Stimulated activated CD4-positive, alpha-beta T cell treated with anti-CD3 and anti-CD28 coated beads, Interleukin-2, amount 100 ng/mL, for 48 hours (primary cell): ENCODE measurements at places on chromosomes 11 and 22.

- DNase-seq, result no peak
Measured at GRCh38 chr22:39489094-39490068, 12.7 kb upstream of the MIEF1 start.

GRCh38 chr11:114052160-114052559 is 7.4 kb upstream of the ZBTB16 start:
- no peak for DNase-seq

GRCh38 chr11:68383976-68384501 is 71.6 kb downstream of the LRP5 start:
- peak; percentile 74 for DNase-seq

DNA sequence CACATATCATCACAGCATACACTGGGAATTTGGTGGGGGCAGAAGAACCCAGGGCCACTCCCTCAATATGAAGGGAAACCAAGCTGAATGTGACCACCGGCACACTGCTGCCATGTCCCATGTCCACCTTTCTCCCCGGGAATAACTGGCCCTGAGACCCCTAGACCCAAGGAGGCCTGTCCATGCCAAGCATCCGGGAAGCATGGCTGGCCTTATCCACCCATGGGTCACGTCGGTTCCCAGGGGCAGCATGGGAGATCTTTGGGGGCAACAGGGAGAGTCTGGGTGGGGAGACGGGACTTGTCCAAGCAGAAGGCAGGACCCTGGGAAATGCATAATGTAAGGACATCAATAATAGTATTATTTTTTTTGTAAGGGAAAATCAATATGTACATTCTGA is 10.4 kb upstream of the MIEF1 start:
- no peak for DNase-seq

DNA sequence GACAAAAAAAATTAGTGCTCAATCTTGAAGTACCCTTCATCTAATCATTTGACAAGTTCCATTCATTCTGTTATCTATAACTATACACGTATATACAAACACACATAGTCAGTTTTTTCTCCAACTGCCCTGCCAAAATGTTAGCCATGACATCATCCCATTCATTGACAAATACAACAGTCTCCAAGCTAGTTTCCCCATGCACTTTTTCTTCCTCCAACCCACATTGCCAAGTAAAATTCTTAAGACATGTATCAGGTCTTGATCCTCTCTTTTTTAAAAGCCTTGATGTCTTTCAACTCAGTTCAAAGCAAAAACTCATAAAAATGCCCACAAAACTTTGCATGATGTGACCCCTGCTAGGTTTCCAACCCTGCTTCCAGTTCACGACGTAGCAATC is 58.1 kb downstream of the DDI1 start:
- DNase-seq, result no peak

- DNase-seq, result no peak
Measured at GRCh38 chr11:18697576-18697975, 1.0 kb upstream of the TMEM86A start.

DNA sequence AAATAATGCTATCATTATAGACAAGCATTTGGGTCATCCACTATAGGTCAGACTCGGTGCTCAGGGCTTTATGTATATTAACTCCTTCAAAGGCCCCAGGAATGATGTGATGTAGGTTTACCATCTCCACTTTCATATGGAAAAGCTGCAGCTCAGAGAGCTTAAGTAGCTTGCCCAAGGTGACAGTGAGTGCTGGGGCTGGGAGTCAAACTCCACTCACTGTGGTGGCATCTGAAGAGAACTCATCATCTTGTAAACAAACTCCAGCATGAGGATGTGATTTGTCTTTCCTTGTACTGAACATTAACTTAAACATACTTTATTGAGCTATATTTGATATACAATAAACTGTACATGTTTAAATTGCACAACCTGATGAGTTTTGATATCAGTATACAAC is 25.4 kb downstream of the TENM4 start:
- DNase-seq, result no peak

DNA sequence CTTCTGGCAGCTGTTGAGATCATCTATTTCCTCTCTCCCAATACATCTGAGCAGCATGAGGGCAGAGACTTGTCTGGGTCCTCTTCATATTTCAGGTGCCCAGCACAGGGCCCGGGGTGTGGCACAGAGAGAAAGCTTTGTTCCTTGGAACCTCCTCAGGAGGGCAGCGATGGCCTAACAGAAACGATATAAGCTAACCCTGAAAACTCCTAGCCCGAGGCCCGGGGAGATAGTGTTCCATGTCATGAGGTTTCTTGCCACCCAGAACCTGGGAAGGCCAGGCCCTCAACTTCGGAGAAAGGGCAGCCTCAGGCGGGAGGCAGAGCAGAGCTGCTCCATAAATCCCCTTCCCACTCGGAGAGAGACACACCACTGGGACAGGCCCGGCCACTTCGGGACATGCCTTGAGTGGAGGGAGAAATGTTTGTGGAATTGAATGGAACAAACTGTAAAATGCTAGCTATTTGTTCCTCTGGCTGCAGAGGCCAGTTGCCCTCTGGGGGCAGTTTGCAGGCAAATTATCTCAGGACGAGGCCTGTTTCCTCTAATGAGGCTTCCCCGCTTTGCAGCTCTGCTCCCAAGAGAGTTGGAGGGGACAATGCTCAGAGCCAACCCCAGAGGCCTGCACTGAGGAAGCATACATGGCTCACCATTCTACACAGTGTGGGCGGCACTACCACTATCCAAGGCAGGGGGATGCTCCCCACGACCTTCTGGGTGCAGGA is 11.6 kb downstream of the ARRB1 start:
- DNase-seq, result no peak

- no peak for DNase-seq
Measured at GRCh38 chr11:120001178-120002090, 136.5 kb downstream of the TRIM29 start.

DNA sequence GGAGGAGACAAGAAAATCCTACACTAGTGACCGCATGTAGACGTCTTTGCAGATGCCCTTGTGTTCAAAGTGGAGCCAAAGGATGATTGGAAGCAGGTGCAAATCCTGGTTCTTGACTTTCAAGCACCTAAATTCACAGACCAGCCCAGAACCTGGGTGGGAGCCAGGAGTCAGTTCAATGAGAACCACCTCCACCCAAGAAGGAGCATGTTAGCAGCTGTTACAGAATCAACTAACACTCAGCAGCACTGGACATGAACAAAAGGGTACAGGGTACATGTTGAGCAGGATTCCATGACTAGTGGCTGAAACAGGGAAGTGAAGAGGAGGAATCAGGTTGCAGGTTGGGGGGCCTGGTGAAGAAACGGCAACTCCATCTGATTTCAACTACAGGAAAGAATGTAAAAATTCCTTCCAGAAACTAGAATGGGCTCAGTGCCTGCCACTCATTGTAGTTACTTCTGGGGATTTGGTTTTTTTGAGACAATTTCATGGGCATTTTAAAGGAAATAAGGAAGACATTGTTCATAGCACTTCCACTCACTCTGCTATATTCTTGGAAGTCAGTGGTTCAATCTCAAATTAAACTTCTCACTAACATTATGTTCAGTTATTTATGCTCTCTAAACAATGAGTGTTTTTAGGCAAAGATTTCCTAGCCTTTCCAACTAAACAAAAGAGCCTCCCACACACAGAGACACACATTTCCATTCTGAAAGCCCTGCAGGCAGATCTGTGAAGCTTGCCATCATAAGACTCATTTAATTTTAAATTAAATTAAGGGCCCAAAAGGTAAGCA is 173.3 kb downstream of the CADM1 start:
- DNase-seq, result no peak

DNA sequence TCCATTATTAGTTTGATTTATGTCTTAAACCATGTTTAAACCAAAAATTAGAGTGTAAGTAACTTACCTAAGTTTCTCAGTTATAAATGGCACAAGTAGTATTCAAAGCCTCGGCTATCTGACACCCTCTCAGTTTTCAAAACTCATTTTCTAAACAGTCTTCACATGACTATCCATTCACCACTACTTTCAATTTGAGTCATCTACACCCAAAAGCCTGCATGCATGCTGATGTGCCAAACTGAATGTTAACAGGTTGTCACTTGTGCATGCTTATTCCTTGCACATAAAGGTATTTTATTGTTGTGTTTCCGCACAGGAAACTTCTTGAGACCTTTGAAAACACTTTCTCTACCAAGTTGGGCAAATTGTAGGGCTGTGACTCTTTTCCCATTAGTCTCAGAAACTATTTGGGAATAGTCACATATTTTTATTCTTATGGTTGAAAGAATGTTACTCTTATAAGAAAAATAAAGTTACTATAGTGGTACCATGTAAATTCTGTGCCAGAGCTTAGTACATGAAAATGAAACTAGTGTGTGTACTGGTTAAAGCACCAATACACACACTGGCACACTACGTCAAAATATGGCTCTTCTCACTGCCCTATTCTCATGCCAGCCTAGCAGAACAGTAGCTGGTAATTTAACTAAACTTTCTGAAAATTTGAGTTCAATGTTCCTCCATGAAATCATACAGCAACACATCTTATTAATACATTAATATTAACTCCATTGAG is 2.2 kb upstream of the OR51E2 start:
- DNase-seq, result no peak

DNA sequence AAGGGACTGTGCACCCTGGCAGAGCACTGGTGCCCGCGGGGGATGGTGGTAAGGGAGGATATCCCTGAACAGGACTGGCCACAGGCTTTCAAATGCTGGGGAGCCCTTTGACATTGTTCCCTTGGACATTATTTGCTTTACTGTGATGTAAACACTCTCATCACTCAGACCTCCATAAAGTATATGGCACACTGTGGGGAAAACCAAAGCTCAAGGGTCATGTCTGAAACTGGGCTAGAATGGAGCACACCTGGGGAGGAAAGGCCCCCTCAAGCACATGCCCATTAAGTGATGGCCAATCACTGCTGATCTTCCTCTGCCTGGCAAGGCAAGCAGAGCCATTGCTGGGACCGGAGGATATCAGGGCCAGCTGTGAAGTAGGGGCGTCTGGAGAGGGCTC is 60.9 kb upstream of the TENM4 start:
- no peak for DNase-seq

DNA sequence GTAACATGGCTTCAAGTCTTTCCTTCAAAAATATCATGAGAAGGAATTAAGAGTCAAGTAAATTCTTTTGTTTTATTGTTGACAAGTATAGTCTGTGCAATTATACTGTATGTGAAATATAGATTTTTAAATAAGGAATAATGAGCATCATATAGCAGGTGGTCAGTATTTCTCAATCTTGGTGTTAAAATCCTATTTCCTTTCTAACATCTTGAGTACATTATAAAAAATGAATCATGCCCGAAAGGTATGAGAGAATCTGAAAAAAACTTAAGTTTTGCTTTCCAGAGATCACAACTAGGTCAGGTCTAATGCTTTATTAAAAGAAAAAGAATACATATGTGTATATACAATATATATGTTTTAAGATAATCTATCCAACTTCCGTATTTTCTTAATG is 53.1 kb downstream of the KIF18A start:
- DNase-seq, result no peak

DNA sequence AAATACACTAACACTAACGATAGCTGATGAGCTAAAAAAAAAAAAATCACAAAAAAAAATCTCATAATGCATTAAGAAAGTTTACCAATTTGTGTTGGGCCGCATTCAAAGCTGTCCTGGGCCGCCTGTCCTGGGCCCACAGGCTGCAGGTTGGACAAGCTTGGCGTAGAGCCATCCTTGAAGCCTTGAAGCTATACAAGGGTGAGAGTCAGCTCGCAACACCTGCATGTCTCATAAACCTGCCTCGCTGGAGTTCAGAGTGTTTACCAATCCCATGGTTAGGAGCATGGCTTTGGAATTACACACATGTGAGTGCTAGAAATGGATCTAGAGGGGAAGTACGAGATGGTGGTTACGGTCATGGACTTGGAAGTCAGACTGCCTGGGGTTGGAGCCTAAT is 453.7 kb downstream of the INSC start:
- no peak for DNase-seq

DNA sequence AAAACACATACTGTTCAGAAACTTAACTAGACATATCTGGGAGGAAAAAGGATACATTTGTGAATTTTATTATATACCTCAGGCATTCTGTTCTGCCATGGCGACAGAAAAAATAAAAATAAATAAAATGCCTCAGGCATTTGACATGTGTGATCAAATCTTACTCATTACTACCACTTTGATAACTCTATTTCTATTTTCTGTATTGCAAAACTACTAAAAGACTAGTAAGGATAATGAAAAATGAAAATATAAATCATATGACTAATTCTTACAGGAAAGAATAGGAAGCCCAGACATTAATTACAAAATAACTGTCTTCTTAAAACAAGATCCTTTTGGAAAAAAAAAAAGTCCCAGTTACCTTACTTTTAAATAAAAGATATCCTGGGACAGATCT is 5.3 kb downstream of the PICALM start:
- DNase-seq, result no peak

DNA sequence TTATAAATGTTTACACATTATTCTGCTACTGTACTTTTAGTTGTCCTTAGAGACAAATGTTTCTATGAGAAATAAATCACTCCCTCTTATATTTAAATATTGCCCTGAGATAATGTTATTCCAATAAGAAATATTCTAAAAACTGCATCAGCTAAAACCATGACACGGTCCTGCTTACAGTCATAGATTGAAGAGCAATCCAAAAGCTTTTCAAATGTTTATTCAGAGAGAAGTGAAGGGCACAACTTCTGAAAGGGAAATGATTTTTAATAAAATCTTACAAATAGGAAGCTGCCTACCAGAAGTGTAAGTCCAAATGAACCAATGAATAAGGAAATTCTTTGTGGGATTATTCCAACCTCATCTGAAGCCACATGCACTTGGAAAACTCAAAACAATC is 49.2 kb downstream of the STK33 start:
- no peak for DNase-seq

DNA sequence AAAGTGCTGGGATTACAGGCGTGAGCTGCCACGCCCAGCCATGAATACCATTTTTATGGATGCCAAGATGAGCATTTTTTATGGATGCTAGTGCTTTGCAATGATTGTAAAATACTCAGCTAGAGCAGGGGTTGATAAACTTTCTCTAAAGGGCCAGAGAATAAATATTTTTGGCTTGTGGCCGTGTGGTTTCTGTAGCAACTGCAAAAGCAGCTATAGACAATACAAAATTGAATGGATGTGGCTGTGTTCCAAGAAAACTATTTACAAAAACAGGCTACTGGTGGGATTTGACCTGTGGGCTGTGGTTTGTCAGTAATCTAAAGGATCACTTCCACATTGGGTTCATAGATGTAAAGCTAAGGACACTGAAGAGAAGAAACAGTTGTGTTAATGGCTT is 56.0 kb downstream of the COMMD9 start:
- no peak for DNase-seq

GRCh38 chr11:116144387-116144958 is 628.3 kb downstream of the BUD13 start:
- DNase-seq, result no peak

DNA sequence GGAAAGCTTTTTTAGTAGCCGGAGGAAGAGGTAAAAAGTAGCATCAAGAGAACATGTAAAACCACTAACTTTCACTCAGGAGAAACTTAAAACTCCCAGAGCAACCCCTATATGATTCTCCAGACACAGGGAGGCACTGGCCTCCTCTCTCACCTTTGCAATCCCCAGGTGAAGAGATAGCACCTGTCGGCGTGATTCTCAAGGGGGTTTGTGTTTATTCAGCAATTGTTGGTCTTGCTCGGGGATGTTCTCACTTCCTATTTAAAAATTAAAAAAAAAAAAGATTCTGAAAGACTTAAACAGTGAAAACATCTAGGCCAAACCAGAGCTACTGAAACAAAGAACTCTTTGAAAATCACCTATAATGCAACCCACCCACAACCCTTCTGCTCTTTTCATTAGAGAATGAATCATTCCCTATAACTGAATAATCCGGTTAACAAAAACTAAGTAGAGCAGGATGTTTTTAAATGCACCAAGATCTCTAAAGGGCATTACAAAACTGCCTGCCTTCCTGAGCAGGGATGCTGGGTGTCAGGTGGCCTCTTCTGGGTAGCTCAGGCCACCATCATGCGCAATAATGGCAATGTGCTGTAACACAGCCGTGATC is 24.9 kb downstream of the DHCR7 start:
- no peak for DNase-seq
